ENCODE measurements at places on chromosomes 1 and 21.

- DNase-seq, result no peak
Observed at GRCh38 chr1:41358131-41359021, 2.9 kb upstream of the FOXO6 start.

GRCh38 chr1:177858332-177858821 lies 111.5 kb downstream of the SEC16B start:
- no peak for DNase-seq

- no peak for DNase-seq
Observed at GRCh38 chr1:56461158-56462127, 117.9 kb downstream of the PLPP3 start.

- DNase-seq, result no peak
Observed at GRCh38 chr1:210437781-210438180, 109.1 kb downstream of the HHAT start.

DNA sequence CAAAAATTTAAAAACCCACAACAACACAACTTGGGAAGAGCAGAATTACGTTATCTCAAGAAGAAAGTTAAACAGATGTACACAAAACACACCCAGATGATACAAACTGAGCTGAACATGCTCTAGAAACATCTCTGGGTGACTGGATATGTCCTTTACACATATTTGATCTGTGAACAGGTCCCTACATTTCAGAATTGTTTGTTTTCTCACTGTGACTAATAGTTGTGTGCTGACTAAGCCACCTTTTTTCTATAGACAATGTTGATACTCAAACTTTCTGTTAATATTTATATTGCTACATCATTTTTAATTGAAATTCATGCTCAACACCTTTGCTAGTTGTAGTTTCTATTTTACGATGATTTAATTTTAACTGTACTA lies 1.0 kb upstream of the F11R start:
- no peak for DNase-seq

DNA sequence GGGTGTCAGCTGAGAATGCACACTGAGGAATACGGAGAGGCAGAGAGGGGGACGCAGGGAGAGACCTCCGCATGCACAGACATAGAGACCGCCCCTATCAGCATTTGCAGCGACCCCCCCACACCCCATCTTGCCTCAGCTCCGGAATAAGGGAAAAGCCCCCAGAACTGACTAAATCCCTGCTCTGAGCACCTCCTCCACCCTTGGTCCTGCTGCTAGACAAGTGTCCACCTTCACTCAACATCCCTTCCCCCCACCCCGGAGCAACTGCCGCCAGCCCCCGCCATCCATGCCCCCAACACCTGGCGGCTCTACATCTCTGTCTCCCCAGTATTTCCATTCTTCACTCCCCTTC lies 769 bp downstream of the SV2A start:
- DNase-seq, result peak; percentile 42

GRCh38 chr1:60102267-60103061 lies 28.9 kb upstream of the C1orf87 start:
- DNase-seq, result no peak

- DNase-seq, result no peak
Observed at GRCh38 chr1:50111503-50111902, 2.8 kb downstream of the ELAVL4 start.

DNA sequence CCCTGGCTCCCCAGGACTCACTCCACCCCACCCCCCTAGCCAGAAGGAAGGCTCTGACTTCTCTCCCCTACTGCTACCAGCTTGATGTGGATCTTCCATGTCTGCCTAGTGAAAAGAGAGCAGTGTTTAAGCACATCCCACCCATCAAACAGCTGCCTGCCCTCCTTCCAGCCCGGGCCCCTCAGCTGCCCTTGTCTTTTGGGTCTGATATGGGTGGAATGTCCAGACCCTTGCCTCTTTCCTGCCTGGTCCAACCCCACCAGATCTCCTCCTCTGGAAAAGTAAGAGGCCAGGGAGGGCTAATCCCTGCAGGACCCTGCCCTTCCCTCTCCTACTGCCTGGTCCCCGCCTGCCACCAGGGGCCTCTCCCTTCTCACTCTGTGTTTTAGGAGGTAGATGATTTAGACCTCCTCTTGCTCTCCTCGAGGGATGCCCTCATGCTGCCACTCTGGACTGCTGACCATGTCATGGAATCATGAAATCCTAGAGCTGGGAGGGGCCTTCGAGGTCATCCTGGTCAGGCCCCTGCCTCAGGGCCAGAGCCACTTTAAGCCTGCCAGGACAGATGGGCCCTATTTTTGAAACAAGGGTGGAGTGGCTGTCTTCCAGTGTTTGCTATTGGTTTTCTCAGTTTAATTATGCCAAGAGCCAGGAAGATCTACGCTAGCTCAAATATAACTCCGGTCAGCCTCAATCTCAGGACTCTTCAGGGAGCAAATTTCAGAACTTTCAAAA lies 15.8 kb upstream of the HSPG2 start:
- DNase-seq, result no peak

DNA sequence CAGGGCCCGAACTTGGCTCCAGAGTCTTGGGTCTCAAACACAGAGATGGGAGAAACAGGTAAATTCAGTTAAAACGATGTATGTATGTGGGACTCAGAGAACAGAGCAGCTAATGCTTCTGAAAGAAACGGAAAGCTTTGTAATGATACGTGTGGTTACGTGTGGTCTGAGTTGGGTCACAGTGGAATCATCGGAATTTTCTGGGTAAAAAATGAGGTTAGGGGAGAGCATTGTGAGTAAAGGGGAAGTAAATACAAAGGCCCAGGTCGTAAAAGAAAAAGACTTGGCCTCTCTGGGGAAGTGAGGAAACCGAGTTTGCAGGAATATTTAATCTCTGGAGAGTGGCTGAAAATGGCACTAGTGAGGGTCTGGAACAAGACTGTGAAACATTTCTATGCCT lies 8.3 kb downstream of the NHLH2 start:
- DNase-seq, result no peak

- DNase-seq, result no peak
Observed at GRCh38 chr1:30694280-30695175, 28.9 kb downstream of the MATN1 start.

- no peak for DNase-seq
Observed at GRCh38 chr1:232239998-232240397, 389.9 kb downstream of the SIPA1L2 start.

DNA sequence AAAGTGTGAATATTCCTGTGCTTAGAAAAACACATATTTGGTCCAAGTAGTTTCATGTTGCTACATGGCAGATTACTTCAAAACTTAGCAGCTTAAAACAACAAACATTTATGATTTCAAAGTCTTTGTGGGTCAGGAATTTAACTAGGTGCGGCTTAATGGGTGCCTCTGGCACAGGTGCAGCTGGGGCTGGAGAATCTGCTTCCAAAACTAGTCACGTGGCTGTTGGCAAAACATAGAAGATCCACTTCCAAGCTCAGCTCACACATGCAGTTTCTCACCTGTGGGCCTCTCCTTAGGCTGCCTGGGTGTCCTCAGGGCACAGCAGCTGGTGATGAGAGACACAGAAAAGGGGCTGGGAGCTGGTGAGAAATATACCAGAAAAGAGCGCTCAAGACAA lies 263.4 kb downstream of the TTLL7 start:
- no peak for DNase-seq

Data from SK-N-SH (cell line).